ENCODE measurements at places on chromosomes 3 and 15. TPM values are rescaled to one million over a fixed set of nuclear protein-coding genes. Genes with fewer than 3 reads are reported as not detected.

The IGSF10 gene
- total RNA-seq, result 0.63 TPM

GRCh38 chr15:89623165-89623564, 32.1 kb downstream of the KIF7 start:
- no peak for DNase-seq

- peak; percentile 58 for DNase-seq
These were observed 129.1 kb upstream of the MEF2A start for GRCh38 chr15:99436542-99437314.

The SEMA3F gene
- 39.9 TPM for total RNA-seq

The PRR20G gene
- total RNA-seq, result not detected

The IL17RD gene
- total RNA-seq, result 18.9 TPM

The BMF gene
- total RNA-seq, result 19.7 TPM

DNA sequence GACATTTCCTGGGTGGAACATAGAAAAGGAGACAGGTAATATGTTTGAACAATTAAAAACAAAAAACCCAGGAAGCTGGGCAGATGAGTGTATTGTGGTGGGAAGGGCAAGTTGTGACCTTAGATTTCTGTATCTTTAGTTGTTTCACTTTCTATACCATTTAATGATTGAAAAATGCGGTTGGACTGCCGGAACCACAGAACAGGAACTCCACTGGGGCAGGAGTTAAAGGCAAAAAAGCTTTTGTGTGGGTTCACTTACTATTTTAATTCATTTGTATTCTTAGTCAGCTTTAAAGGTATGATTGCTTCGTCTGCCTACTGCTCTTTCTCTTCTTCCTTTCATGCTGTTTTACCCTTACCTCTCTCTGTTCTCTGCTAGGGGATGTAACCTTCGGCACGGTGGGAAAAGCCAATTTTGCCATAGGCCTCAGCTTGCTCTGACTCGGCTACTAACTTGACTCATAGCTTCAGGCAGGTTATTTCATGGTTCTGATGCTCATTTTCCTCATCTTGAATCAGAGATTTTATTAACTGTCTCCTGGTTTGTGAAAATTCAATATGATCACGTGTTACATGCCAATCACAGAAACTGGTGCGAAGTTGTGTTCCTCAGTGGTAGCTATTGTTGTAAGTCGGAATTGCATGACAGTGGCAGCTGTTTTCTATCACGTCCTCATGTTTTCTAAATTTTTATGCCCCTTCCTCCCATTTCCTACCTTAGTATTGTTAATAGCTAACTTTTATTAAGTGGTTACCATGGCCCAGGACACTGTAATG, 1.6 kb upstream of the MCTP2 start:
- no peak for DNase-seq

DNA sequence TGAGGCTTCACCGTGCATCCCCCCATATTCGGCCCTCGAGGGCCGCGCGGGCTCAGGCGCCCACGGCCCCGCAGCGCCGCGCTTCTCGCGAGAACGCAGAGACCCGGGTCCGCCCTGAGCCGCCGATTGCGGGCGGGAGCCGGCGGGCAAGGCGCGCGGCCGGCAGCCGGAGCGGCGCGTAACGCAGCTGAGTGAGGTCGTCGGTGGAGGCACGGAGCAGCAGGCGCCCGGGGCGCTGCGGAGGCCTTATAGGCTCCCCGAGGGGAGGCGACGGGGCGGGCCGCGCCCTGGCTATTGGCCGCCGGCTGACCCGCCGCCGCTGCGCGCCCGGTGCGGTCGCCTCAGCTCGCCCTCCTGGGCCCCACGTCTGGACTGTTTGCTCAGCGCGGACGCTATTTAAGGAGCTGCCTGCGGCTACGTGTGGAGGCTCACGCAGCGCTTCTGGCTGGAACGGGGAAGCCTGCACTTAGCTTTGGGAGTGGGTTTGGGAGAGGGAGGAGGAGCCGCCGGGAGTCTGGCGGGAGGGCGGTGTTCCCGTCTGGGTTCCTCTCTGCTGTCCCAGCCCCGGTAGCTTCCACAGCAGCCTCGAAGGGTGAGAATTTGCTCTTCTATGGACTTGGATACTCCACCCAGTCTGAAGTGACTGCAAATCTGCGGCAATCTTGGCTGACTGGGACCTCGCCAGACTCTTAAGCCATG, at the start of gene PLOD2:
TSS of gene PLOD2 (minus strand) at position 221 of the 699 bp plus-strand sequence. CDS start at position 26, 195 bp downstream.
- peak; percentile 90 for DNase-seq

The SLC9C1 gene
- 1.2 TPM for total RNA-seq

The CCR4 gene
- total RNA-seq, result 2.3 TPM

Data from kidney (tissue), 22 donors.